ENCODE measurements at places on chromosomes 2 and 18.

- DNase-seq = no peak
These were observed 180.4 kb downstream of the TRIB2 start for GRCh38 chr2:12897181-12897580.

DNA sequence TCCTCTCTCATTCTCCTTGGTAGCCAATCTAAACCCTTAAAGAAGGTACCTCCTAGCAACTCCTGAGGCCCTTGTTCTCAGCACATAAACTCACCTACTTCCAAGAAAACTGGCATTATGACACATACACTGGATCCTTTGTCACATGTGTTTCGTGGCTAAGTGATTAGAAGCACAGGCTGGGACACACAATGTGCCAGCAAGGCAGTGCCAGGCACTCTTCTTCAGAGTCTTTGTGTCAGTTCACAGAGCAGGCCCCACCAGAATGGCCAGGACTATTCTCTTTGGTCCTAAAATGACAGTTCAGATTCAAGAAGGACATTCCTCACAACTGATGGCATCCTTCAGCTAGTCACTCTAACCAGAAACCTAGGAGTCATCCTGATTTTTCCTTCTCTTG is 40.3 kb downstream of the SMC6 start:
- DNase-seq = no peak

DNA sequence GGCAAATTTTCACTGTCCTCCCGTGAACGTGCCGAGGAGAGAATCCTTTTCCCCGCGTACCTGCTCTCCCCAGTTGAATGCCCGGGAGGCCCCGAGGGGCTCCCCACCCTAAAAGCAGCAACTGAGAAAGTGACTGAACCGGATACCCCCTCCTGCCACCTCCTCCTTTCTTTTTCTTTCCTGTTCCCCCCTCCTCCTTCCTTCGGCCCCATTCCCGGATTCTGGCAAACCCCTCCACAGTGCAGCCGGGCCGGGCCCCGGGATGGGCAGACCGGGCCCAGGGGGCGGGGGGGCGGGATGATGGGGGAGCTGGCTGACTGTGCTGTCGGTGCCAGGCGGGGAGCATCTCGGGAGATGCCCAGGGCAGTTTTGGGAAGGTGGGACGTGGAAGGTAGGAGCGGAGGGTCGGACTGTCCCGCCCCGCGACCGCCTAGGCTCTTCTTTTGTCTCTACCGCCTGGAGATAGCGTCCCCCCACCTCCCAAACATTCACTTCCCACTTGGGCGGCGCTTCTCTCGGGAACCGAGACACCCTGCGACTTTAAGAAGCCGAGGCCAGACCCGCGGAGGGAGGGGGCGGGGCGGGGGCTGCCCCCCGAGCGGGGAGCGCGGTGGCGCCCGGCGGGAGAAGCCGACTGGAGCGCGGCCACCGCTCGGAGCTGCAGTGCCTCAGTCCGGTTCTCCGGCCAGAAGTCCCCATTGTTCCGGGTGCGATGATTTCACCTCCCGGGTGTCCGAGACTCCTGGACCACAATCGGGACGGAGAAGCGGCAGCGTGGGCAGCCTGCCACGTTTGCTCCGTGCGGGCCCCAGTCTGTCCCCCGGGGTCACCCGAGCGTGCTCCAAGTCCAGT is 8.2 kb downstream of the DLX2 start:
- DNase-seq = no peak

DNA sequence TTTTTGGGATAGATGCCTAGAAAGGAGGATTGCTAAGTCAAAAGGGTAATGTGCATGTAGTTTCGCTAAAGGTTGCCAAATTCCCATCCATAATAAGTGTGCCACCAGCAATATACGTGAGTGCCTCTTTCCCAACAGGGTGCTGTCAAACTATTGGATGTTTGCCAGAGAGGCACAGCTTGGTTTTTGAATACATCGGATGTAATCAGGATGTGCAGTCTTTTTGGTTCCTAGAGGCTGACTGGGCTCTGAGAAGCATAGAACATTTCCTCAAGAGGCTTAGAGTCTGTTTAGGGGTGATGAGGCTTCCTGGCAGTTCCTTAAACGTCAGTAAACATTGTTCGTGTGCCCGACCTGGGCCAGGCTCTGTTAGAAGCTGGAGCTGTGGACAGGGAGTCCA is 28.0 kb downstream of the AGAP1 start:
- no peak for DNase-seq

DNA sequence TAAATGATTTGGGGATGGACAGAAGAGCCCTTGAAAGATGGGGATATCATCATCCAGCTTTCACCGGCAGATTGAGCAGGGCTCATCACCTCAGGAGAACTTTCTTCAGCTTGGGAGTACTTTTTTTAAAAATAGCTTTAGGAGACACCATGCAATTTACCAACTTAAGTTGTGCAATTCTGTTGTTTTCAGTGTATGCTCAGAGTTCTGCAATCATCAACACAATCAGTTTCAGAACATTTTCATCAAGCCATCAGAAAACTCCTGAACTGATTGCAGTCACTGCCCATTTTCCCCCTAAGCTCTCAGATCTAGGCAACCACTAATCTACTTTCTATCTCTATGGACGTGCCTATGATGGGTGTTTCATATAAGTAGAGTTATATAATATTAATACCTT is 117.7 kb downstream of the CRIM1 start:
- DNase-seq = no peak

- DNase-seq = no peak
These were observed 184.2 kb downstream of the TMEM247 start for GRCh38 chr2:46663614-46664013.

DNA sequence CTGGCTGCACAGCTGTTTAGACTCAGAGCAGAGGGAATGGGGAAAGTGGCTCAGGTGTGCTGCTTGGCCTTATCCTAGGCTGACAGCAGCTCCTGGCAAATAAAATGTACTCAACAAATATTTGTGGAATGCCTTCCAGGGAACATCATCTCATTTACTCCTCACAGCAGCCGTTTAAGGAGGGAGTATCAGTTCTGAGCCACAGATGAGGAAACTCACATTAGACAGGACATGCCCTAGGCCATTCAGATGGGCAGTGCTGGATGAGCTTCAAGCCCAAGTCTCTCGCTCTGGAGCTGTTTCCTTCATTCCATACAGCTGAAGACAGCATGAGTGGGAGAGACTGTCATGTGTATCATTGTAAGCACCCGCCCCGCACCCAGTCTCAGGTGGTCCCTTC is 129.6 kb upstream of the CNGA3 start:
- DNase-seq = no peak

DNA sequence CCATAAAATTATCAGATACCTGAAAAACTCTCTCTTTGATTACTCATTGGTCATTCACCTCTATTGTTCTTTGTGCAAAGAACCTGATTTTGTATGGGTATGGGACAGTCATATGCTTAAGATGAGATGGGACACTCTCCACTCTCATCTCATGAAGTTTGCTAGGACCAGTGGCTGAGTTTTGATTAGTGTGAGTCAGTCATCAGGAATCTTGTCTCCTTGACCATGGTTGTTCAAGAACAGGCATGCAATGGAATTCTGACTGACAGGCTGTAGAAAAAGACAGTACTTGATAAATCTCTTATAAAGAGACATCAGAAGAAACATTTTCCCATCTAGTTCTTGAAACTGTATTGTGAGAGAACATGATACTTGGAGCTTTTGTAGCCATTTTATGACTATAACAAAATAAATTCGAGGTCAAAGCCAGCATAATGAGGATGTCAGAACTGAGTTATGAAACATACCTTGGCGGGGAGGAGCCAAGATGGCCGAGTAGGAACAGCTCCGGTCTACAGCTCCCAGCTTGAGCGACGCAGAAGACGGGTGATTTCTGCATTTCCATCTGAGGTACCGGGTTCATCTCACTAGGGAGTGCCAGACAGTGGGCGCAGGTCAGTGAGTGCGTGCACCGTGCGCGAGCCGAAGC is 367.0 kb downstream of the NR4A2 start:
- no peak for DNase-seq

GRCh38 chr2:29469516-29469915 is 354.3 kb downstream of the CLIP4 start:
- DNase-seq = no peak

GRCh38 chr2:32260376-32260775 is 4.3 kb downstream of the NLRC4 start:
- DNase-seq = no peak

GRCh38 chr2:231929961-231930592 is 3.9 kb upstream of the NPPC start:
- no peak for DNase-seq

DNA sequence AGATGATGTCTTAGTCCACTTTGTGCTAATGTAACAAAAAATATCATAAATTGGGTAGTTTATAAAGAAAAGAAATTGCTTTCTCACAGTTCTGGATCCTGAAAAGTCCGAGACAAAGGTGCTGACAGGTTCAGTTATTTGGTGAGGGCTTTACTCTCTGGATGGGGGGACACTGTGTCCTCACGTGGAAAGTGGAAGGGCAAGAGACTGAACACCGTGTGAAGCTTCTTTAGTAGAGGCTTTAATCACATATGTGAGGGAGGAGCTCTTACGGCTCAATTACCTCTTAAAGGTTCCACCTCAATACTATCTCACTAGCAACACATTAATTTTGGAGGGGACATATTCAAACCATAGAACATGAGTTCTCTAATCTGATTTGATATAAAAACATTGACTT is 204.3 kb downstream of the FSIP2 start:
- no peak for DNase-seq

- DNase-seq = no peak
These were observed 599.5 kb upstream of the SYT4 start for GRCh38 chr18:43876748-43877147.

DNA sequence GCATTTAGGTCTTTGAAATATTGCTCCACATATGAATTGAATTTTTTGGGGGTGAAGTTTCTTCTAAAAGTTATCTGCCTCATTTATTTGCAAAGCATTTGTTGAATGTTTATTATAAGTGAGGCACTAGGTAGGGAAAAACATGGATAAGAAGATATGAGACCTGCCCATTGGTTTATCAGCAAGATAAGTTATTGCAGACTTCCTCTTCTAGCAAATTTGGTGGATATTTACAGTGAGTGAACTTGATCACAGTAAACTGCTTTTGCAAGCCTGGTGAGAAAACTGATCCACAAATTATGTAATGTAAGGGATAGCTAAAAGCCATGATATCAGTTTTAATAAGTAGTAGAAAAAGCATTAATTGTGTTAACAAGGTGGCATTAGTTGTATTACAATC is 364.8 kb downstream of the SOCS6 start:
- DNase-seq = no peak

DNA sequence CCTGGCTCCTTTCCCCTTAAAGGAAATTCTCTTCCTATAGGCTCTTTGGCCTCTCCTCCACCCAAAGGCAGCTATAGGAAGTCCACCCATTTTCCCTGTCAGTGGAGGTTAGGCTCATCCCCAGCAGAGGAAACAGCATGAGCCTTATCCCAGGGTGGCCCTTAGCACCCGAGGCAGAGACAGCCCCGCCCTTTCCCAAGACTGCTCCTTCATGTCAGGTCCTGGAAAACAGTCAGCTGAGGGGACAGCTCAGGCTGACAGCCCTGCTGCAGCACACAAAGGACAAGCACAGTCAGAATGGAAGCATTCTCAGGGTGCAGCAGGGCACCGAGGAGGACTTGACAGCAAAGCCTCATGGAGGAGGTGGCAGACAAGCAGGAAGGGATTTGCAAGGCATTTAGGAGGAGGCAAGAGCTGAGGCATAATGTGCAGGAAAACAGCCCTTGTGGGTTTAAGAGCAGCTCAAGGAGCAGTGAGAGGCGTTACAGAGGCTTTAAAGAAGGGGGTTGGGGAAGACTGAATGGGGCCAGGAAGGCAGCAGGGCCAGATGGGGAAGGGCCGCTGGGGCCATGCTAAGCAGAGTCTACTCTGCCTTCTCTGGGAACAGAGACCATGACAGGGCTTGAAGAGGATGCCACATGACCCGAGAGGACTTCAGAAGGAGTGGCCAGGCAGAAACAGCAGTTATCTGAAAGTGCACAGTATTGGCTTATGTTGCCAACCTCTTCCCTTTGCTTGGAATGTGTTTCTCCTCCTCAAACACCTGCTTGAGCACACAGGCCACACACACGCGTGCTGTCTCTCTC is 216.6 kb downstream of the SH3BP4 start:
- no peak for DNase-seq

DNA sequence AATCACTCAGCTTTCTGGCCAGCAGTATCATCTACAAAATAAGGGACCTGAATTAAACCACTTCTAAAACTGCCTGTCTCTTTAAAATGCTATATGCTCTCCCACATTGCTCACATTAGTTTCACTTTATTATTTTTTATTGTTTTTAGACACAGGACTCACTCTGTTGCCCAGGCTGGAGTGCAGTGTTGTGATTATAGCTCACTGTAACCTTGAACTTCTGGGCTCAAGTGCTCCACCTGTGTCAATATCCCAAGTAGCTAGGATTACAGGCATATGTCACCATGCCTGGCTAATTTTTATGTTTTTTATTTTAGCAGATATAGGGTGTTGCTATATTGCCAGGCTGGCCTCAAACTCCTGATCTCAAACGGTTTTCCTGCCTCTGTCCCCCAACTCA is 591.3 kb upstream of the ZNF804A start:
- DNase-seq = no peak

GRCh38 chr2:159989249-159989648 is 73.2 kb downstream of the PLA2R1 start:
- no peak for DNase-seq

DNA sequence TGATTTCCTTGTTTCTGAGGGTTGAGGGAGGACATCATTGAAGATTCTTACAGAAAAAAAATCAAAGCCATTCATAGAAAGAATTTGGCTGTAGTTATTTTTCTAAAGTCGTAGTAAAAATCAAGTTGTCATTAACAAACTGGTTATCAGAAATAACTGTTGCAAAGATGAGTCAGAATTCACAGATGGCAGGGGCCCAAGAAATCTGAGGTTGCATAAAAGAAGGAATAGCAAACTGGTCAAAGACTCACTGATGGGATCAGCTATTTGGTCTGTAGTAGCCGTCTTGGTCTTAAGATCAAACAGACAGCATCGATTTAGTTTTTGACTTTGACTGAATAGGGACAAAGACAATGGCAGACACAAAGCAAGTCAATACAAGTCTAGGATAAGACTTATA is 334.3 kb downstream of the FIGN start:
- DNase-seq = no peak

DNA sequence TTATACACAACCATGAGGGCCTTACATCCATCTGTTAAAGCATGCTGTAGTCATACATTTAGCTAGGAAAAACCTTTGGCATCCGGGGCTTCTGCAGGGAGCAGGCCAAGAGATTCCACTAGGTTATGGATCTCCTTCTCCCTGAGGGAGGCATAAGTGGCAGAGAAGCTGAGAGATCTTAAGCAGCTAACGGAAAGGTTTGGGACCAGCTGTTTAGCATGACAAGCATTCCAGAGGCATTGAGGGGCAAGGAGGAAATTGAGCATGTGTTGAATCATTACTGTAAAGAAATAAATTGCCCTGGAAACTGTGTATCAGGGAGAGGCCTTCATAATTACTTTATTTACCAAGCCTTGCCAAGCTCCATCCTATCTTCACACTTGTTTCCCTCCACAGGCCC is 643.1 kb downstream of the CNTNAP5 start:
- DNase-seq = no peak

- DNase-seq = no peak
These were observed 23.4 kb downstream of the CDH2 start for GRCh38 chr18:28153485-28154065.

GRCh38 chr2:165518611-165519010 is 49.1 kb downstream of the CSRNP3 start:
- no peak for DNase-seq
